ENCODE measurements at places on chromosomes 2 and 18.
A peak's percentile ranks its signal among the peaks of the same experiment; 100 is the strongest.

DNA sequence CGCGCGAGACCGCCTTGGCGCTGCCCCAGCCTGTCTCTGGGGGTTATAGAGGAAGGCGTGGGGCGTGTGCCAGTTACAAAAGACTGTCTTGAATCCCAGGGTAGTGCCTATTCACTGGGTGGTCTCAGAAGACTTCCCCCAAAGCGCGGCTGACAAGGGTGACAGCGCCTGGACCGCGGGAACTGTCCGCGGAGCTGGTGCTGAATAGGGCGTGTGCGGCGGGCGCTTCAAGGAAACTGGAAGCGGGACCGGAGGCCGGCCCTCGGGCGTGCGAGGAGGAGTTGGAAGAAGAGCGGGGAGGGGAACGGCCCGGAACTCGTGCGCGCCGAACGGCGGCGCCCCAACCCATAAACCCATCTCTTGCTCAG, 2.3 kb downstream of the EGR4 start:
- no peak for DNase-seq

- no peak for DNase-seq
These were observed 45.7 kb upstream of the MYCN start for GRCh38 chr2:15894481-15895144.

- no peak for DNase-seq
These were observed 110.8 kb downstream of the FMNL2 start for GRCh38 chr2:152445791-152446201.

DNA sequence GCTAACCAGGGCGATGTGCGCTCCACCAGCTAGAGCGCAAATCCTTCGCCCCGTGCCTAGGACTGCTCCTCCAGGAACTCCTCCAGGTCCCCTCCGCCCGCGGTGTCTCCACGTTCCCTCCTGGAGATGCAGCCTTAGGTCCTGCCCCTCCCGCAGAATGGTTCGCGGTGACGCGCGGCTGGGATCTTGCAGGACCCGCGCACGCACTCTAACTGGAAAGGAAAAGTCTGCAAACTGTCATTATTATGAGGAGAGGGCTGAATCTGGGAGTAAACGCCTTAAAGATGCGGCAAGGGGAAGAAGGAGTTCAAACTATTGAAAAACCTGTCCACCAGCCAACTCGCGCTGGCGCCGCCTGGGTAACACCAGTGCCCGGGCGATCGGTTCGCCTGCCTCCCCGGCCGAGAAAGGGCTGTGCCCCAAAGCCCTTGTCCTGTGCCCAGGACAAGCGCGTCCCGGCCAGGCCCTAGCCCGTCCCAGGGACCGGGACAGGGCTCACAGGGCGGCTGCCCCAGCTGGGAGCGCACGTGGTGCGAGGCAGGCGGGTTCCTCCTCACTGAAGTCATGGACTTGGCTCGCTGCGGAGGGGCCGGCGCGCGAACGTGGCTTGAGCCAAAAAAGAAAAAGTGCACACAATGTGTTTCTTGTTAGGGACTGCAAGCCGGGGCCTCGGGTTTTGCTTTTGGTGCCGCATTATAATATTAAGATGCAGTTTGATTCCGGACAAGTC, 5.5 kb upstream of the ID2 start:
- DNase-seq: peak; percentile 89

- DNase-seq: no peak
These were observed 5.2 kb downstream of the UGT1A7 start for GRCh38 chr2:233686928-233687327.

GRCh38 chr2:7676714-7677113, 759.5 kb downstream of the RNF144A start:
- DNase-seq: no peak

Measured in pancreas (tissue), 10 donors.